ENCODE measurements at places on chromosomes 6 and 20.

GRCh38 chr20:58256842-58257241, 28.4 kb upstream of the ANKRD60 start:
- no peak for DNase-seq

GRCh38 chr6:20931093-20931492, 396.8 kb downstream of the CDKAL1 start:
- no peak for DNase-seq

- no peak for DNase-seq
These were observed 10.8 kb downstream of the IPCEF1 start for GRCh38 chr6:154345811-154346210.

DNA sequence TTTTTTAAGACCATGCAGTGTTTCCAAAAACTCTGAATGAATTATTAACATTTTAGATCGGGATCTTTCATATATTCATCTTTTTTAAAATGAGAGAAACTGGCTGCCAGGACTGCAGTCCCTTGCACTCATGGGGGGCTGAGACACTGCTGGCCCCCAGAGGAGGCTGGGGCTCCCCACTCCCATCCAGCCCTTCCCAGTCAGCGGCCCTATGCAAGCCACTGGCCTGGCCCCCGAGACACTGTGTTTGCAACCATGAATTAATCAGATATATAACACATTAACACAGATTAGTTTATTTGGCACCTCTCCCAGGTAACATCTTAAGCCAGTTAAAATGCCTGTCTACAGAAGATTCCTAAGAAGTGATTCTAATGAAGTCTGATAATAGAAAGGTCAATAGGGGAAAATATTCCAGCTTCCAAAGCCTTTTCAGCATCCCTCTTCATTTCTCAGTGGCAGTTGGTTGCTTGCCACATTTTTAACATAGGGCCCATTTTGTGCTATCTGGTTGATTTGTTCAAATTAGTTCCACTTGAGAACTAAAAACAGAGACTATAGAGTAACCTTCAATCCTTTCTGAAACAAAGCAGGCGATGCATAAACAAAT, 184.4 kb upstream of the FBXL4 start:
- DNase-seq = no peak

GRCh38 chr6:8939615-8940014, 504.3 kb upstream of the SLC35B3 start:
- no peak for DNase-seq

DNA sequence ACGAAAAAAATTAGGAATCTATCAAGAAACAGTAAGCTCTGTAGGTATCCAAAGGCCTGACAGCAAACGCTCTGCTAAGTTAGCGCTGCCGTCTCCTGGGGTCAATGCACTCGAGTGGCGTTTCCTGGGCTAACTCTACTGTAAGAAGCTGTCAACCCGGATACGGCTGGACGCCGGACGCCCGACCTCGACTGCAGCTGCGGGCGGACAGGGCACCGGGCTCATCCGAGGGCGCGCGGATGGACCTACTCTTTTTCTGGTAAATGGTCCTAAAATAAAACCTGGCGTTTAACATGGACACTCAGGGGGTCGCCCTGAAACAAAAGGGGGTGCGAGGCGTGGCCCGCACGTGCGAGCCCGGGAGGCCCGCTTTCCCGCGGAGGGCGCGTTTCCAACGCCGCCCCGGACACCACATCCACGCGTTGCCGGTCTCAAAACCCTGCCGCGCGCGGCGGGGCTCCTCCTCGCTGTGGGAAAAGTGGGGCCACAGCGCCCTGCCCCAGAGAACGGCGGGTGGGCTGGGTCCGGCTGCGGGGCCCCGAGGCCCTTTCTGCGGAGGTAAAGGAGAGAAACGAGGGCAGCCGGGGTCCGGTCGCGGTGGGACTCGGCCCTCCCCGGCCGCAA, 537 bp downstream of the TCP1 start:
- peak; percentile 42 for DNase-seq

DNA sequence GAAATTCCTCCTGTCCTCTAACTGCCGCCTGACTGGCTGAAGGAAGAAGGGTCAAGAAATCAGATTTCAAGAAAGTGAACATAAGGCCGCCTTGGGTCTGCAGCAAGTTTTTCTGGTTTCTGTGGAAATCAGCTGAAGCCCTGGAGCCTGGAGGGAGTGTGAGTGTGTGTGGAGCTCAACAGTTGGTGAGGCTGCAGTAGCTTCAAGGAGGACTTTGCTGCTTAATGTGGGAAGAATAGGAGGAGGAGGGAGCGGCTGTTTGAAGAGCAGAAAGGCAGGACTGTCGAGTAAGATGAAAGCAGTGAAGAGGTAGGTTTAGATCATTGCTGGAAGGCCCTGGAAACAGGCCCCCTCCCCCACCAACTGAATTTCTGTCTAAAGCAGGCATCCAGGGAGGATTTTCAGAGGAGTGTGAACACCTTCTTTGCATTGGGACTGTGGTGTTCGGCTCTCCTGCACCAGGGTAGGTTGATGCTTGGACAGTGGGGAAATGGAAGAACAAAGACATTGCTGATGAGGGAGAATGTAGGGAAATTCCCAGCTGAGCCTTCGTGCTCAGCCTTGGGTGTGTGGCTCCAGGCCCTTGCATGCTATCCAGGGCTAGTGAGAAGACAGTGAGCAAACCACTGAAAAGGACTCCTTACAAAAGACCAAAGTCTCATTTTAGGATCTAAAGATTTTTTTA, 79.5 kb upstream of the VSTM2L start:
- no peak for DNase-seq

DNA sequence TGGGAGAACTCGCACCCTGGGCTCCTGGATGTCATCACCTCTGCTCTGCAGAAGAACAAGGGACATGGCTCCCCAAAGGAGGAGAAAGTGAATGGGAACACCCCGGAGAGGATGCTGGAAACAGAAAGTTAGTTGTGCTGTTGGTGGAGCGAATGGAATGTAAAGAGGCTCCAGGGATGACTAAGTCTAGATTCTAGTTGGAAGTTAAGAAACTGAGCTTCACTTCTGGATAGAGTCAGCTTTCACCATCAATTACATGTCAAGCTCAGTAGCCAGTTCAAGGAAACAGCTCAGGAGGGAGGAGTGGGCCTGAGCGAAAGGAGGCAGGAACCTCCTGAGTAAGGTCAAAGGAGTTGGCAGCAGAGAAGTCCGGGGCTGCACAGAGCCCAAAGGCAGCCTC, 132.1 kb upstream of the ARID1B start:
- no peak for DNase-seq

GRCh38 chr20:64146301-64146935, 17.8 kb upstream of the MYT1 start:
- DNase-seq = no peak

DNA sequence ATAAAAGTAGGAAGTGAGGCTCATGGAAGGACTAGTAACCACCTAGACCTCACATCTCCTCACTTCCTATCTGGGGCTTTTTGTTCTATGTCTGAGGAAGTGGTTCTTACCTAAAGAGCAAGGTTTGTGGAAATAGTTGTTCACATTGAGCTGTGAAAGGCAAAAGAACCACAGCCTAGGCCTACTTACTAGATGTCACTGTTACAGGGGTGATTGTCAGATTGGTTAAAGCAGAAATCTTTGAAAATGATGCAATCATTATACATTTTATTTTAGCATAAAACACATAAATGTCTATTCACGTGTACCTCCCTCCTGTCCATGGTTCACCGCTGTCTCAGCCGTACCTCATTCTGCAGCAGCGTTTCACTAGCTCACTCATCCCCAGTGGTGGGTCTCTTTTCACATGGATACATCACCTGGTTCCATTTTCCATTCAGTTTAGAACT, 268.8 kb downstream of the TMEM242 start:
- DNase-seq = no peak

GRCh38 chr6:14751645-14752175, 494.2 kb upstream of the JARID2 start:
- DNase-seq = no peak

- DNase-seq = no peak
These were observed 125.3 kb downstream of the GRM1 start for GRCh38 chr6:146154197-146154596.

DNA sequence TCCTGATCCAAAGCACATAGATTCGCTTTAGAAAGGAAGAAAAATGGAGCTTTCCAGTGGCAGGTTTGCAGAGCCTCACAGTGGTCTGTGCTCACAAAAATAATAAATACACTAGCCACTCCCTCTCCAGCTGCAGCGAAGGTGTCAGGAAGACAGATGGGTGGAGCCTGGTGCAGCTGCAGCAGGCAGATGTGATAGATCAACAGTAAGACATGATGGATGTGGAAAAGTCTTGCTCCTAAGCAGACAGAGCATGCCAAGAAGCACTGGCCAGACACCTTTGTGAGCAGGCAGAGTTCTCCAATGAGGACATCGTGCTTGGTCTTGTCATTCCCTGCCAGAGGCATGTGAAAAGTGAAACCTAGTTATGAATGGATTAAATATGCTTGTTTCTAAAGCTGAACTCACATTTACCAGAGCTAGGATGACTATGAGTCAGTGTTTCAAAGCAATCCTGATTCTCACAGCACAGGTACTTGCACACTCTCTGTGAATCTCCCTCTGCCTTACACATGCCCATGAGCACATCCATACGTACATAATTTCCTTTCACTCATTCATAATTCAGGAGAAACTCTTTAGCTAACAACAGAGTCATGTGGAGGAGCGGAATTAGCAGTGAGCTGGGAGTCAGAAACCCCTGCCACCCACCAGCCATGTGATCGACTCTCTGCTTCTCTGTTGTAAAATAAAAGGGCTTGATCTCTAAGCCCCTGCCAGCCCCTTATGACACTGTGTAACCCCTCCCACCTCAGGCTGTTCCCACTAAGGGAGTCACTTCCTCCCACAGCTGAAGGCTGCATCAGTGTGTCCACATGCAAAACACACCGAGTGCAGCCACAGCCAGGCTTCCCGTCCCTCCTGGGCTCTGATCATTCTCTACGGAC, 111.2 kb downstream of the SCML4 start:
- no peak for DNase-seq

Measured in ACHN (cell line).